ENCODE measurements at places on chromosomes 5 and 9.

DNA sequence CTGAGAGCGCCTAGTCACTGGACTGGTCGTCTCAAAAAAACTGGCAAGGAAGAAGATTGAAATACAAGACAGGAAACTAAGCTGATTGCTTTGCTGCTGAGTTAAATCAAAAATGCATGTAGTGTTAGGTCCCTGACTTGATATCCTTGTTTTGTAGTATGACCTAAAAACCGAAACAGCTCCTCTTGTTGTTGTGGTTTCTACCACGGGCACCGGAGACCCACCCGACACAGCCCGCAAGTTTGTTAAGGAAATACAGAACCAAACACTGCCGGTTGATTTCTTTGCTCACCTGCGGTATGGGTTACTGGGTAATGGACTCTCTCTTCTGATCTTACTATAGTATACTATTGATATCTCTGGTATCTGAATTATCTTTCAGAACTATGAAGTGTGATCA lies 4.3 kb downstream of the MTRR start:
- no peak for DNase-seq

DNA sequence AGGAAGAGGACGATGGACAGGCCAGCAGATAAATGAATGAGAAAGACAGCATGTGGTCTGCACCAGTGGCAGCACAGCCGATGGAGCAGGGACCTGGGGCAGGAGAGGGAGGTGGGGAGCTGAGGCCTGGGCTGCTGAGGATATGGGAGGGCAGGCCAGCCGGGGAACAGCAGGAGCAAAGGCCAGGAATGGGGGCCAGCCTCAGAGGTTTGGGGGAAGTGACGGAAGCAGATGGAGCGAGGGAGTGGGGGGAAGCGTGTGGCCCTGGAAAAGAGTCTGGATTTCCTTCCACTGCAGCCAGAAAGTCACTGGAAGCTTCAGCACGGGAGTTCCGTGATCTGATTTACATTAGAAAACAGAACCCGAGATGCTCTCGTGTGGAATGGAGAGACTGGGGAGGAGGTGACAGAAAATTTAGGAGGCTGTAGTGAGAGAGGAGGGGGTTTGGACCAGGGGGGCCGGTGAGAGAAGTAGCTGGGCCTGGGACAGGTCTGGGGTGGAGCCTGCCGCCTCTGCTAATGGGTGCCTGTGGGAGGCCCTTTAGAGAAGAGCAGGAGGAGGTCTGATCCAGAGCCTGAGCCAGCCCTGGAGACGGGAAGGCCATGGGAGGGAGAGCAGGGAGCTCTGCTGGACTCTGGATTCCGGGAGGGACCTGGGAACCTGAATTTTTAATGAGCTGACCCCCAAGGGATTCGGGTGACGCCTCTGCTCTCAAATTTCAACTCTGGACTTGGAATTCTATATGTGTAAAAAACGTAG lies 65.4 kb downstream of the TSPAN17 start:
- DNase-seq, result no peak

- no peak for DNase-seq
Observed at GRCh38 chr5:39177631-39177964, 41.8 kb downstream of the FYB1 start.

DNA sequence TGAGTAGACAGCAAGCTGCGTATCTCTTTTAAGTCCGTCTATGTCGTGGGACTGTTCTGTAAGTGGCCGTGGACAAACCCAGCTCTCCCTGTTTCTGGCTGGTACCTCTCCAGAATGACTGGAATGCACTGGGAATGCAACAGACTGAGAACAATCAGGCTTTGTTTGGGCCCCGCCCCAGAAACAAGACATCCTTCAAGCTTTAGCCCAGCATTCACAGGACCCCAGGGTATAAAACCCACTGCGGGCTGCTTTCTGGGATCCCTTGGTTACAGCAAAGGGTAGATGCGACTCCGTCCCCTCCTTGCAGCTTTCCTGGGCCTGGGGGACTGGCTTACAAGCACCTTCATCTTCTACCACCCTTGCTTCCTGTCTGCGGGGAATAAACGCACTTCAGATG lies 45.6 kb upstream of the SPTLC1 start:
- no peak for DNase-seq

- peak; percentile 30 for DNase-seq
Observed at GRCh38 chr5:180494510-180495181, 467 bp downstream of the CNOT6 start.

Measured in stimulated activated CD8-positive, alpha-beta memory T cell treated with anti-CD3 and anti-CD28 coated beads, Interleukin-2, amount 100 ng/mL, for 1 hour (primary cell).